Activated CD4-positive, alpha-beta T cell treated with anti-CD3 and anti-CD28 coated beads for 48 hours (primary cell): ENCODE measurements at places on chromosomes 12 and 14.

- DNase-seq: no peak
Measured at GRCh38 chr14:68076451-68076850, 256.9 kb downstream of the RAD51B start.

DNA sequence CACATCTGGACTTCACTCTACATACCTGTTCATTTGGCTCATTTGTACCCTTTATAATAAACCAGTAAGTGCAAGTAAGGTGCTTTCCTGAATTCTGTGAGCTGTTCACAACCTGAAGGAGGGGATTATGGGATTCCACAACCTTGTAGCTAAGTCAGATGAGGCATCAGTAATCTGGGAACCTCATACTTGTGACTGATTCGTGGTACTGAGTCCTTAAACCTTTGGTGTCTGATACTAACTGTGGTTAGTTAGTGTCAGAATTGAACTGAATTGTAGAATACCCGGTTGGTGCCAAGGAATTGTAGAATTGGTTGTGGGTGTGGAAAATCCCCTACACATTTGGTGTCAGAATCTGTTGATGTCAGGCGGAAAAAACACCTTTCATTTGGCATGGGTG is 83.4 kb downstream of the TMX1 start:
- peak; percentile 18 for DNase-seq

GRCh38 chr14:87935886-87936285 is 57.1 kb downstream of the GALC start:
- DNase-seq: no peak

GRCh38 chr12:62319058-62319457 is 58.9 kb downstream of the USP15 start:
- DNase-seq: no peak

- no peak for DNase-seq
Measured at GRCh38 chr12:39813776-39814175, 194.2 kb upstream of the ABCD2 start.

DNA sequence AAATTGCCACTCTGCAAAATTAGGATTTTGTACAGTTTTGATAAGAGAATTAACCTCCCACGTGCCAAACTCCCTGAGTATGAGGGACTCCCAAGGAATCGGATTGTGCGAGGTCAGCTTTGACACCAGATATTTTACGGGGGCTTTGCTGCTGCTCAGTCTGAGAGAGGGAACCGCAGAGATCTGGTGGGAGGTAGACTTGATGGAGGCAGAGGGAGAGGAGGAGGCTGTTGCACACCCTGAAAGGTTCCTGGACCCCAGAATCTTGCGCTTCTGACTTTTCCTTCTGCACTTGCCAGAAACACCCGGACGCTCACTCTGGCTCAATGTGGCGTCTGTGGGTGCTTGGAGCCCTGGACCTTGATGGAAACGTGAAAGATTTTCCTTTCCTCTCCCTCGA is 83.9 kb downstream of the PAPOLA start:
- no peak for DNase-seq

- DNase-seq: no peak
Measured at GRCh38 chr12:41940571-41940970, 204.1 kb downstream of the GXYLT1 start.

DNA sequence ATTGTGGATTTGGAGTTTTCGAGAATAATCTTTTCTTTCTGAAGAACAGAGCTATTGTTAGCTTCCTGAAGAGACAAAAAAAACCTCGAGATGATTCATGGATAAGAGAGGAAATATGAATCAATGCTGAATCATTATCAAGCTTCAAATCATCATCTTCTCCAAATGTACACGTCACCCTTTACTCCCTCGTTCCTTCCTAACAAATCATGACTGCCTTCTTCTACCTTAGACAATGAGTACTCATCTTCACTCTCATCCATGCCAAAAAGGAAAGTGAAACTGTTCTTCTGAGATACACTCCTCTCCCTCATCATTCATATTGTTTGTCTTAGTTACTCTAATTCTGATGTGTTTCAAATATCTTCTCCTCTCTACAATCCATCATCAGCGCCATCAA is 1115.8 kb upstream of the ATXN7L3B start:
- no peak for DNase-seq

DNA sequence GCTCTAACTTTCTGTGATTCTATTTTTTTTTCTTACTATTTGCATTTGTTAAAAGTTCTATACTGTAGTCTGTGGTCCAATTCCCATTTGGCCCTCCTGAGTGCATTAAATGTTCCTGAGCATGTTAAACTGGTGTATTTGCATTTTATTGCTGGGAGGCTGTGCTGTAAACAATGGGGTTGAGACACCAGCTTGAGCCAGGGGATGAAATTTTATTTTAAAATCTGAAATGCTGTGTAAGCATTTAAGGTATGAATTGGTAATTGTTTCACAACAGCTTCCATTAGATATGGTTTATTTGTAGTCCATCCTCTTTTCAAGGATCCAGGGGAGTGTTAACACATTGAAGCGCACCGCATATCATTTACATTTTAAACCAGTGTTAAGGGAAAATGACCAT is 89.9 kb upstream of the RFX4 start:
- no peak for DNase-seq

- peak; percentile 39 for DNase-seq
Measured at GRCh38 chr12:14952299-14952921, 9.0 kb downstream of the ARHGDIB start.

DNA sequence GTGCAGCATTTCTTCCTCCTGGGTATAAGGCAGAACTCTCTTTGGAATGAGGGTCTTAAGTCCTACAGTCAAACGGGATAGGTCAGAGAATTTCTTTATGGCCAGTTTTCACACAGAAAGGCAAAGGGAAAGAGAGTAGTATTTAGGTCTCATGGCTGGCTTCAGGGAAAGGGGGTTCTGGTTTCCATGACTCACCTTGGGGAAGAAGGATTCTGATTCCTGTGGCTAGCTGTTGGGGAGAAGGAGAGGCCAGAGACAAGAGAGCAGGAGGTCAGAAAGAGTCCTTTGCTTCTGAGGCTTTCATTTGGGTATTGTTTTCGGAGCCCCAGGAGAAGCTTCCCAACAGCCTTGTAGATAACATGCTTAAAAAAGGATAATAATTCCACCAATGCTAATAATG is 332.5 kb downstream of the NPAS3 start:
- DNase-seq: no peak

DNA sequence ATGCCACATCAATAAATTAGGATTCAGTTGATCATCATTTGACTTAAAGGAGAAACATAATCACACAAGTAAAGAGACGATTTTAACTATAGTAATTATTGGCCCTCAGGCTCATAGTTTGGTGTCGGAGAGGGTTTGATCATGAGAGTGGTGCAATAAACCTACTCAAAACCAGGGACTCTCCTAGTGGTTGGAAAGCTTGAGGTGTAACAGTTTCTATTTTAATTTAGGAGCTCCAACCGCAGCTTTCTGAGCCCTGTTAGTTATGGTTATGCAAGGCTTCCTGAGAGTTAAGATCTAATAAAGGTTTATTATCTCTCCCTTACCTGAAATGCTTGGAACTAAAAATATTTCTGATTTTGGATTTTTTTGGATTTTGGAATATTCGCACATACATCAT is 36.4 kb downstream of the TMTC2 start:
- peak; percentile 5 for DNase-seq

- no peak for DNase-seq
Measured at GRCh38 chr12:109735825-109736551, 22.4 kb downstream of the FAM222A start.

DNA sequence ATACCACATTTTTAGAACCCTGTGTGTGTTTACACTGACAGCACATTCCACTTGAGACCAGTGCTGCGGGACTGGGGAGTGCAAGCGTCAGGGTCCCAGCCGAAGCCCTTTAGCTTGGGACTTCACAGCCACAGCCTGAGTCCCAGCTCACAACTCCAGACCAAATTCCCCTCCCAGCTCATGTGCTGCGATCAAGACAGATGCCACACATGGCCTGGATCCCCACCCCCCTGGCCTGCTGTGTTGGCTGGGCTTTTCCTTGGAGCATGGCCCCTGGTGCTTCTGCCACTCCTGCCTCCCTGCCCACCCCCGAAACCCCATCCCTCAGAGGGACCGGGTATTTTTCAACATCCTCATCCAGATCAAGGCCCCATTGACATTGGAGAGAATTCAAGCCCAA is 63.7 kb downstream of the WDR20 start:
- no peak for DNase-seq

- peak; percentile 3 for DNase-seq
Measured at GRCh38 chr12:115752913-115753726, 524.4 kb downstream of the MED13L start.

DNA sequence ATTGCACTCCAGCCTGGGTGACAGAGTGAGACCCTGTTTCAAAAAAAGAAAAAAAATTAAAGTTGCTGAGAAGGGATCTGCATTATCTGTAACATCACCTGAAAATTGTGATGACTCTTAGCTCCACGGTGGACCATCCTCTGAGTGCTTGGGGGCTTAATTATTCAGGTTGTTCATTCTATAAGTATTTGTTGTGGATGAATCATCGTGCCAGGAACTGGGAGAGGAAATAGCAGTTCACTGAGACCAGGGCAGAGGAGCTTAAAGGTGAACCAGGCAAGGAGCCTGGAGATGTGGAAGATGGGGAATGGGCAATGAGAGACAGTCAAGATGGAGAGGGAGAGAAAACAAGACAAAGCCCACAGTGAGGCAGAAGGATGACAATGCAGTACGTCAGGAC is 25.5 kb upstream of the GSC start:
- DNase-seq: no peak

DNA sequence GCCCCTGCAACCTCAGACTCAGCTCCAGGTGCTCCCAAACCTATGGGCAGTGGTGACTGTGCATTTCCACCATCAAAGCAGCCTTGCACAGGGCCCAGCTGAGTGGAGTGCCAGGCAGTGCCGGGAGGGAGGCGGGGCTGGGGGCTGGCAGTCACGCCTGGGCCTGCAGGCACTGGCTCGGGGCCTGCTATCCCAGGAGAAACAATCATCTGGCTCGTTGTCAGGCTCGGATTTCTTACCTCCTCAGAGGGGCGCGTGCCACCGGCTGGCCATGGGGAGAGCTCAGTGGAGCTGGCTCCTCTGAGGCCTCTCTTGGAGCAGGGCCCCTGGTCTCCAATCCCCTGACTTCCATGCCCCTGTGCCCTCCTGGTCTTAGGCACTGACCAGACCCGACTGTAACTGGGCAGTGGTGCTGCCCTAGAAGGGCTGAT is 20.2 kb upstream of the PPP1R13B start:
- DNase-seq: no peak

- no peak for DNase-seq
Measured at GRCh38 chr12:23066095-23066494, 441.1 kb downstream of the ETNK1 start.

- DNase-seq: no peak
Measured at GRCh38 chr12:67352682-67353081, 83.5 kb downstream of the CAND1 start.

DNA sequence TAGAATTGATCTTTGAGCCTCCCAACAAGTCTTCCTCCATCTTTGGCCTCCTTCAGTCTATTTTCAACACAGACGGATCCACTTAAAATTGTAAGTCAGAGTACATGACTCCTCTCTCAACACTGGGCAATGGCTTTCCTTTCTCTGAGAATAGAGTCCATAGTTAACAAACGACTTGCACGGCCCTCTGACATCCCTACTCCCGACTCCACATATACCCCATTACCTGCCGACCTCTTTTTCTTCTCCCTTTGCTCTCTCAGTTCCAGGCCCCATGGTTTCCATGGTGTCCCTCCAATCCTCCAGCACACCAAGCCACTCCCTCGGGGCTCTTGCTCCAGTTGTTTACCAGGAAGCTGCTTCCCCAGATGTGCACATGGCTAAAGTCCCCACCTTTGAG is 84.7 kb downstream of the DNAI7 start:
- no peak for DNase-seq
